Activated CD8-positive, alpha-beta T cell treated with anti-CD3 and anti-CD28 coated beads for 36 hours (primary cell): ENCODE measurements at places on chromosomes 13 and 19. TPM values are rescaled to one million over a fixed set of nuclear protein-coding genes. Genes with fewer than 3 reads are reported as not detected.

Gene PINLYP
- 9.7 TPM for total RNA-seq

Gene MATK
- 37.6 TPM for total RNA-seq

Gene STOML3
- total RNA-seq: not detected

Gene USHBP1
- total RNA-seq: not detected

- H3K36me3 ChIP-seq: no peaks in the 10 kb centered on the region
- H3K27me3 ChIP-seq: no peaks in the 10 kb centered on the region
- no peak overlapping the region for H3K27ac ChIP-seq
Measured at GRCh38 chr13:64278493-64278892, 2862.8 kb upstream of the PCDH20 start.

- no peaks in the 10 kb centered on the region for H3K27me3 ChIP-seq
- DNase-seq: no peak
- no peak overlapping the region for H3K4me3 ChIP-seq
- no peak overlapping the region for H3K27ac ChIP-seq
Measured at GRCh38 chr13:101930331-101930730, 471.5 kb downstream of the FGF14 start.

DNA sequence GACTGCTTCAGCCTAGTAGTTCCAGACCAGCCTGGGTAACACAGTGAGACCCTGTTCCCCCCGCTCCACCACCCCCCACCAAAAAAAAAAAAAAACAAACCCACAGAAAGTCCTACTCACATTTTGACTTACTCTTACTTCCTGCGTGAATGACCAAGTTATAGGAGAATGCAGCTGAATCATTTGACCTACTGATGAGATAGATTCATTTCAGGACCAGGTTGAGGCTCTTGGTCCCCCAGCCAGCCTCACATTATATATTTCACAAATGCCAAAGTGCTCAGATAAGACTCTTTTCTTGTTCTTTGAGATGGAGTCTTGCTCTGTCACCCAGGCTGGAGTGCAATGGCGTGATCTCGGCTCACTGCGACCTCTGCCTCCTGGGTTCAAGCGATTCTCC lies 70.2 kb downstream of the KLF5 start:
- no peak overlapping the region for H3K27ac ChIP-seq
- H3K4me1 ChIP-seq: no peaks in the 10 kb centered on the region

- DNase-seq: no peak
- H3K4me1 ChIP-seq: no peaks in the 10 kb centered on the region
- H3K36me3 ChIP-seq: peaks cover 44% of the 10 kb centered on the region
- no peak overlapping the region for H3K27ac ChIP-seq
Measured at GRCh38 chr13:40812102-40812501, 22.7 kb downstream of the SLC25A15 start.

GRCh38 chr13:21069561-21070004 lies 8.2 kb upstream of the LATS2 start:
- no peak overlapping the region for H3K4me3 ChIP-seq
- no peak overlapping the region for H3K27ac ChIP-seq
- H3K36me3 ChIP-seq: no peaks in the 10 kb centered on the region
- H3K4me1 ChIP-seq: peaks cover 7% of the 10 kb centered on the region
- no peak for DNase-seq

GRCh38 chr19:4042731-4043082 lies 24.0 kb downstream of the ZBTB7A start:
- no peaks in the 10 kb centered on the region for H3K27me3 ChIP-seq
- DNase-seq: no peak
- H3K27ac ChIP-seq: no peak overlapping the region

DNA sequence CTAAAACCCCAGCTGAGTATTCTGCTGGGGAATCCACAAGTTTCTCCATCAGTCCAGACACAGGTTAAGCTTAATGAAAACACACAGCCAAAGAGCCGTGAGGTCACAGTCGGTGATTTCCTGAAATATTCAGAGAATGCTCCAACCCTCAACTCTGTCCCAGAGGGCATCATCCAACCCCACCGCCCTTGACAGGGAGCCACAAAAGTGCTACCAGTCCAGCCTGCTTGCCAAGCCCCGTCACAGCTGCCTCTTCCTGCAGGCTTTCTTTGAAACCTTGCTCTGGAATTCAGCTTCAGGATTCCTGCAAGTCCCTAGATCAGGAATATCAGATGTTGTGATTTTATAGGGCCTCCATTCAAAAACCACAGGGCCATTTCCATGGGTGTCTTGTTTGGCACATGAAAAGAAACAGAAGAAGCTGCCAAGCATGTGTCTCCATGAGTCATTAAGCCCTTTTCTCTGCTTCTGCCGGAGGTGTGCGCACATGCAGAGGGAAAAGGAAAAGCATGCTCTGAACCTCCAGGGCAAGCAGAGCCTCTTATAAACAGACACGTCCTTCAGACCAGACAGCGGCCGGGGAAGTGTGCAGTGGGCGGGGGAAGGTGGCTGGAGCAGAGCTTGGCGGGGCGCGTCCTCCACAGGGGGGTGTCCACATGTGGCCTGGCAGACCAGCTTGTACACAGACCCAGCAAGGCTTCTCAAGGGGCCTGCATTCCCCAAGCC lies 164.7 kb downstream of the KATNAL1 start:
- no peak overlapping the region for H3K4me3 ChIP-seq
- no peaks in the 10 kb centered on the region for H3K36me3 ChIP-seq
- H3K27me3 ChIP-seq: no peaks in the 10 kb centered on the region
- H3K27ac ChIP-seq: peak overlapping the region; percentile 56

DNA sequence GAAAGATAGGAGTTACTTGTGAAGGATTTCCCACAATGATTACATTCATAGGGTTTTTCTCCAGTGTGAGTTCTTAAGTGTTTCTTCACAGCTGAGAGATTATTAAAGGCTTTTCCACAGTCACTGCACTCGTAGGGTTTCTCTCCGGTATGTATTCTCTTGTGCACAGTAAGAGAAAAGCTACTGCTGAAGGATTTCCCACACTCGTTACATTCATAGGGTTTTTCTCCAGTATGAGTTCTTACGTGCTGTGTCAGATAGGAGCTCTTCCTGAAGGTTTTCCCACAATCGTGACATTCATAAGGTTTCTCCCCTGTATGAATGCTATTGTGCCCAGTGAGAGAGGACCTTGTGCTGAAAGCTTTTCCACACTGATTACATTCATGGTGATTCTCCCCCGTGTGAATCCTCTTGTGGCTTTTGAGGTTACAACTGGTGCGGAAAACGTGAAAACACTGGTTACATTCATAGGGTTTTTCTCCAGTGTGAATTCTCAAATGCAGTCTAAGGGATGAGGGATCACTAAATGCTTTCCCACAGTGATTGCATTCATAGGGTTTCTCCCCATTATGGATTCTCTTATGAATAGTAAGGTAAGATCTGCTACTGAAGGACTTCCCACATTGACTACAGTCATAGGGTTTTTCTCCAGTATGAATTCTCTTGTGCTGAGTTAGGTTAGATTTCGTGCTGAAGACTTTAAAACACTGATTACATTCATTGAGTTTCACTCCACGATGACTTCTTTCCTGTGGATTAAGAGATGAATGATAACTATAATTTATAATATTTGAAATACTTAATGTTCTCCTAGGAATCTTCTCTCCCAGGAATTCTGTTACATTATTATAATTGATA lies 20.6 kb downstream of the ZNF558 start:
- no peak for DNase-seq
- peaks cover 92% of the 10 kb centered on the region for H3K36me3 ChIP-seq

DNA sequence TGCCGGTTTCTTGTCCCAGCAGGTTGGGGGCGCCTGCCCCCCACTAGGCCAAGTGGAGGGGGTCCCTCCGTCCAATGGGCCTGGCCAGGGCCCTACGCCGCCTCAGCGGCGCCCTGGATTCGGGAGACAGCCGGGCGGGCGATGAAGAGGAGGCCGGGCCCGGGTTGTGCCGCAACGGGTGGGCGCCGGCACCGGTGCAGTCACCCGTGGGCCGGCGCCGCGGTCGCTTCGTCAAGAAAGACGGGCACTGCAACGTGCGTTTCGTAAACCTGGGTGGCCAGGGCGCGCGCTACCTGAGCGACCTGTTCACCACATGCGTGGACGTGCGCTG lies 6.2 kb downstream of the KCNJ14 start:
- no peaks in the 10 kb centered on the region for H3K4me1 ChIP-seq
- H3K36me3 ChIP-seq: peaks cover 23% of the 10 kb centered on the region
- H3K4me3 ChIP-seq: no peak overlapping the region
- DNase-seq: no peak
- H3K27ac ChIP-seq: no peak overlapping the region
